ENCODE measurements at places on chromosomes 5 and 9.

- DNase-seq: no peak
Observed at GRCh38 chr9:18346745-18347144, 127.2 kb upstream of the ADAMTSL1 start.

DNA sequence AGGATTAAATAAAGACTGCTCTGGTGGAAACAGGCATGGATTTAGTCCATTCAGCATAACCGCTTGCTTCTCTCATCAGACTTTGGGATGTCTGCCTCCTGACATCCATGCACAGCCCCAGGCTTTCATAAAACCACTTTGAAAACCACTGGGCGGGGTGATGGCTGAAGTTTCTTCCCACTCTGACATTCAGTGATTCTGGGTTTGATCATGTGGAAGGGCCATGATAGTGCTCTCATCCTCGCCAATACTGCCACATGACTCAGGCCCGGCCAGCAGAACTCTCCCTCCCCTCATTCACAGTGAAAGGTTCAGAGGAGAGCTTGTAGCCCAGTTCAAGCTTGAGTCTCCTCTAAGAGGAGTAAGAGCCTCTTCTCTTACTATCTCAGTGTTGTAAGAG, 29.6 kb upstream of the GLRA1 start:
- DNase-seq: no peak

DNA sequence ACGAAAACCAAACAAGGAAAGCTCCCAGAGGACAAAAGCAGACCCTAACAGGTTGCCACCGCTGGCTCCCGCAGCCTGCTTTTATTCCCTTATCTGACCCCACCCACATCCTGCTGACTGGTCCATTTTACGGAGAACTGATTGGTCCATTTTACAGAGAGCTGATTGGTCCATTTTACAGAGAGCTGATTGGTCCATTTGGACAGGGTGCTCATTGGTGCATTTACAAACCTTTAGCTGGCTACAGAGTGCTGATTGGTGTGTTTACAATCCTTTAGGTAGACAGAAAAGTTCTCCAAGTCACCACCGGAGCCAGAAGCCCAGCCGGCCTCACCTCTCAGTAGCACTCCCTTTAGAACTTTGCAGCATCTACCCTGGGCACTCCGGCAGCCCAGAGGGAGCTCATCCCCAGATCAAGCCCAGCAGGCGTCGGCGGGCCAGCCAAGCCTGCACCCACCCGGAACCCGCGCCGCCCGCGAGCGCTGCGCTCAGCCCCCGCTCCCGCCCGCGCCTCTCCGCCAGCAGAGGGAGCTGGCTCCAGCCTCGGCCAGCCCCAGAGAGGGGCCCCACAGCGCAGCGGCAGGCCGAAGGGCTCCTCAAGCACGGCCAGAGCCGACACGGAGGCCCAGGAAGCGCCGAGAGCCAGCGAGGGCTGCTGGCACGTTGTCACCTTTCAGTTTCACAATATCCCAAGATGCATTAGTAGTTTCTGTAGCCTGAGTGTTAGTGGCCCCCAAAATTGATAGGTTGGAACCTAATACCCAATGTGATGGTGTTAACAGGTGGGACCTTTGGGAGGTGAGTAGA, 35.3 kb upstream of the CLPTM1L start:
- peak; percentile 66 for DNase-seq

GRCh38 chr5:132046880-132047299, 13.6 kb upstream of the IL3 start:
- no peak for DNase-seq

- DNase-seq: no peak
Observed at GRCh38 chr9:126457890-126458289, 131.3 kb downstream of the MVB12B start.

- no peak for DNase-seq
Observed at GRCh38 chr9:137912671-137913070, 35.1 kb downstream of the CACNA1B start.

- DNase-seq: no peak
Observed at GRCh38 chr5:146765089-146765832, 113.3 kb downstream of the PPP2R2B start.

DNA sequence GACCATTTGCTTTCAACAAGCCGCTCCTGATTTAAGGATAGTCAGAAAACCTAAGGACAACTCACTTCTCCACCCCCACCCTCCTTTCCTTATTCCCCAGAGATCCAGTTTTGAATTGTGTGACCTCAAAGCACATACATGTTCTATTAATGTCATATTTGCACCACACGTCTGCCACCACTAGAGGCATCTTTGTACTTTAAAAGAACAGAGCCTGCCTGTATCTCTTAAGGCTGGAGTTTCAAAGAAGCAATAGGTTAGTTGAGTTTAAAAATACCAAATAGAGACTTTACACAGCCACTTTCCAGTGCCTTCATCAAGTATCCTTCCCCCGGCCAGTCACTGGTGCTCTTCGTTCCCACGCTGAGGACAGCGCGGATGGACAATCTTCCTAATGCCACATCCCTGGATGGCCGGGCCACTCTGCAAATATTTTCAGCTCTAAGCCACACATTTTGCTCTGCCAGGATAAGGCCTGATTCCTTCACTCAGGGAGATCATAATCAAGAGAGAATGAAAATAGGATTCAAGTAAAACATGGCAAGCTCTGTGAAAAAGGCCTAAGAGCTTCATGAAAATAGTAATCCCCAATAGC, 146.3 kb downstream of the SNCAIP start:
- peak; percentile 11 for DNase-seq

GRCh38 chr5:39353717-39354399, 10.4 kb downstream of the C9 start:
- no peak for DNase-seq

DNA sequence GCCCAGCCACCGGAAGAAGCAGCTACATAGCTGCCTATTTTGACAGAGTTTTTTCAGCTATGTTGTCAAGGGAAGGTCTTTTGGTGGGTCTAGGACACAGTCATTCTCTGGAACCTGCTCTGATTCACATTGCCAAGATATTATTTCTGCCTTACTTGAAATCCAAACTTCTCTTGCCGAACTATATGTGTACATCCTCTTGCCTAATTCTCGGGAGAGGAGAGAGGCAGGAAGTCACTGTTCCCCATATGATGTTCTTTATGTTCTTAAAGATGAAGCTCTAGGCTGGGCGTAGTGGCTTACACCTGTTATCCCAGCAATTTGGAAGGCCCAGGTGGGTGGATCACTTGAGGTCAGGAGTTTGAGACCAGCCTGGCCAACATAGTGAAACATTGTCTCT, 8.6 kb downstream of the TMEM252 start:
- no peak for DNase-seq

- no peak for DNase-seq
Observed at GRCh38 chr5:139744471-139745131, 51.0 kb upstream of the PSD2 start.

DNA sequence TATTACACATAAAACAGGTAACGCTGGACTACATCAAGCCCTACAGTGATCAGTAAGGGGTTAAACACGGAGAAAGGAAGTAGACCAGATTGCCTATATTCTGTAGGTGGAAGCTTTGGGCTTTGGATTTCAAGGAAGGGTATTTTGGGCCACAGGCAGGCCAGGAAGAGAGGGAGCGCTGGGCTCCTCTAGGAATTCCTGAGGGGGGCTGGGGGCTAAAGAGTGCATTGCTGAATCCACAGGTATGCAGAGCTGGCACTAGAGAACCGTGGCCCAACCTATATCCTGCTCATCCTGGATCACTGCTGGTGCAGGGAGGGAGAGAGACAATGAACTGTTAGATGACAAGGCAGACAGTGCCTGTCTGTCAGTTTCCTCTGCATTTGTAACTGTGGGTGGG, 367.1 kb downstream of the CSNK1G3 start:
- no peak for DNase-seq

- DNase-seq: no peak
Observed at GRCh38 chr9:136418182-136419091, 8.0 kb downstream of the PMPCA start.

- no peak for DNase-seq
Observed at GRCh38 chr9:126331964-126332748, 5.5 kb downstream of the MVB12B start.

GRCh38 chr9:106964329-106964728, 101.4 kb downstream of the ZNF462 start:
- DNase-seq: no peak

DNA sequence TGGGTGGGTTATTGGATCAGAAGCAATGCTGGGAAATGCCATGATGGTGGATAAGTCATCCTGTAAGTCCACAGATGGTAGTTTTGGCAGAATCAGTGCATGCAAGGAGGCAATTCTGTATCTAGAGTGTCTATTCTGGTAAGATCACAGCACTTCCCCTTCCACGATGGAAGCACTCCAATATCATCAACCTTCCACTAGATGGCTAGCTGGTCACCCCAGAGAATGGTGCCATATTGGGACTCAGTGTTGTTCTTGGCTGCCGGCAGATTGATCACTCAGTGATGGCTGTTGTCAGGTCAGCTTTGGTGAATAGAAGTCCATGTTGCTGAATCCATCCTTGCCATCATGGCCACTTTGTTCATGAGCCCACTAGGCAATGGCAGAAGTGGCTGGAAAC, 553.5 kb downstream of the CSNK1G3 start:
- no peak for DNase-seq

DNA sequence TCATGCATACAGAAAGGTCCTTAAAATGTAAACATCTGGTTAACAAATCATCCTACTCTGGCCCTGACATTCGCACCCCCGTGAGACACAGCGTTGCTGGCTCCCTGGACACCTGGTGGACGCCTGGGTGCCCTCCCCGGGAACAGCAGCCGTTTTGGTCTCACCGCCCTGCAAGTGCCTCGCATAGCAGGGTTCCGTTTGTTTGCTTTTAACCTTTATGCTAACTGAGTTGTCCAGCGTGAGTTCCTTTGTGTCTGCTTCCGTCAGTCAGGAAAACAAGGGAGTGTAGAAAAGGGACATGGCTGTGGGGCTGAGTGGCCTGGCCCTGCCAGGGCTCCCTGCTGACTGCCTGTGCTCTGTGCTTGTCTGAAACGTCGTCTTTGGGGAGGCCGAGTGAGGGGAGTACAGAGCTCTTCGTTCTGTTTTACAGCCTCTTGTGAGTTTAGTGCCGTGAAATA, 91.8 kb upstream of the CACNA1B start:
- no peak for DNase-seq

- DNase-seq: no peak
Observed at GRCh38 chr5:161372682-161373344, 173.7 kb downstream of the GABRB2 start.

DNA sequence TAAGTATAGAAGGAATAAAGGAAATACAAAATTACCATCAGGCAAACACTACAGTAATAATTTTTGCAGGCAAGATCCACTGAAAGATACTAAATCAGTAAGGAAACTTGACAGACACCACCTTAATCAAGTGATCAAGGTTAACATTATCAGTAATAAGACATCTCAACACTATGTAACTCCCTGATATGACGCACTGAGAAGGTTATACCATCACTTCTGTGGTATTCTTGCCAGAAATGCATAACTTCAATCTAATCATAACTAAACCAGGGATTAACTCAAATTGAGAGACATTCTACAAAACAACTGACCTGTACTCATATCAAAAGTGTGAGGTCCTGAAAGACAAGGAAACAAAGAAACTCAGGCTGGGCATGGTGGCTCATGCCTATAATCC, 52.5 kb upstream of the GABRP start:
- DNase-seq: no peak

- DNase-seq: no peak
Observed at GRCh38 chr9:38086496-38086895, 17.5 kb upstream of the SHB start.

- no peak for DNase-seq
Observed at GRCh38 chr9:4927701-4928100, 57.4 kb upstream of the JAK2 start.

GRCh38 chr5:94857111-94857510, 238.6 kb downstream of the SLF1 start:
- no peak for DNase-seq

DNA sequence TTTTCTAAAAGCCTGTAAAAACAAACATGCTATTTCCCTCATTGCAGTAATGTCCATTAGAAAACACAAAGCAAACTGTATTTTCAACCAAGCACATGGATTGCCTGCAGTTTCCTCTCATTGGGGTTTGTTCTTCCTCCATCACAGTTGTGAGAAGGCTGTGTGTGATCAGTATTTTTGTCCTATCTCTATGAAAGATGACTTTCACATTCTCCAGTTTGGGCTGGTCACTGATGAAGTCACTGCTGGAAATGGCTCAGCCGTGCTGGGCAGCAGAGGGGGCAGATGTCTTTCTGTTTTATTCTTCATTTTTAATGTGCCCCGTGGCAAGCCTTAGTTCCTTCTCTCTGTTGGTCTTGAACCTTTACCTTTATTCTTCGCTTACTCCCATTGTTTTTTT, 288.9 kb upstream of the MPDZ start:
- DNase-seq: no peak

- no peak for DNase-seq
Observed at GRCh38 chr5:148966348-148966747, 96.5 kb downstream of the SH3TC2 start.
